ENCODE measurements at places on chromosomes 5 and 9.

- DNase-seq = no peak
Measured at GRCh38 chr9:136569526-136570148, 23.8 kb upstream of the NOTCH1 start.

- no peak for DNase-seq
Measured at GRCh38 chr5:148794729-148795561, 31.5 kb upstream of the ADRB2 start.

- DNase-seq = no peak
Measured at GRCh38 chr9:123997665-123998277, 13.8 kb upstream of the LHX2 start.

DNA sequence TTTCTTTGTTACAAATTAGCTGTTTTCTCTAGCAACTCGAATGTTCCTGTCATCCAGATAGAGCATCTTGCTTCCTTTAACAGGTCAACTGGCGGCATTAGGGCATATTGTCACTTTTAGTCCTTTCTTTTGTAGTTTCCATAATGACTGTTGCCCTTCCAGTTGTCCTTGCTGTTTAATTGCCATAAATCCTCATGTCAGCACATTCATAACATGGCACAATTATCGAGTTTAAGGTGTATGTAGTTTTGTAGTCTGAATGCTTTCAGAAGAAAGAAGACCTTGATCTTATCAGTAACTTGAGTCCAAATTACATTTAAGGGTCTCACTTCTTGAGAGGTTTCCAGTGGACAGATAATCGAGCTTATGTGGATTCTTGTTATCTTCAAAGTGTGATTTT lies 161.7 kb upstream of the CDH12 start:
- DNase-seq = no peak

- DNase-seq = no peak
Measured at GRCh38 chr9:122320413-122320881, 50.4 kb upstream of the PTGS1 start.

DNA sequence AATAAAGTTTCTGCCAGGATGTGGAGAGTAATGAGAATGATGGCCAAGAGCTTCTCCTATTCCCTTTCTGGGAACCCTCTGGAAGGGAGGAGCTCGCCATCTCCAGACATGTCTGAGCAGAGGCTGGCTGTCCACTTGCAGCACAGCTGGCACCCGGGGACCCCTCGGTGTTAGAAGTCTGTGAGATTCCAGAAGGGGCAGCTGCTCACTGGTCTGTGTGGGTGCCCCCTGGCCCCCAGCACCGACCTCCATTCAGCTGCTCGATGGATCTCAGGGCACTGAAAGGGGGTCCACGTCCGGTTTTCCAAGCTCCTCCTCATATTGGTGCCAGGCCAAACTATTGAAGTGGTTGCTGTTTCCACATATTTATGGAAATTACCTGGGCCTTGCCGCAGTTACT lies 3.6 kb upstream of the FAM163B start:
- DNase-seq = no peak

GRCh38 chr5:147751-148150 lies 43.5 kb upstream of the LRRC14B start:
- no peak for DNase-seq

DNA sequence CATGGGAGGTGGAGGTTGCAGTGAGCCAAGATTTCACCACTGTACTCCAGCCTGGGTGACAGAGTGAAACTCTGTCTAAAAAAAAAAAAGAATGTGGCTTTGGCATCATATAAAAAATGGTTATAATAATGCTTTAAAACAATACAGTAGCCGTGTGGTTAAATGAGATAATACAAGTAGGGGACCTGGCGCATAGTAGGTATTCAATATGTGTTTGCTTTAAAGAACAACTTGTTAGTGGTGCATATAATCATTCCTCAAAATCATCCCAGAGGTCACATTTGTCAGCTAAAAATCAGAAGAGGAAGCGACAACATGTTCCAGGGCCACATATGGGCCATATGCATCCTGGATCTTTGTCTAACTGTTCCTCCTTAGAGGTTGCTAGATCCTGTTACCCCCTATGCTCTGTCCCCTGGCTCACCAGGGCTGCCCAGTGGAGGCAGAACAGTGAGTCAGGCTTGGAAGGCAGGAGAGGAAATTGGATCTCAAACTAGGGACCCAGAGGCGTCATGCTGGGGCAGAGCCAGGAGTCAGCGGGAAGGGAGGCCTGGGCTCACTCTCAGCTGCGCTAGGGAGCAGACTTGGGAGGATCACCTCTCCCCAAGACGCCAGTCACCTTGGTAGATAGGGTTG lies 27.7 kb downstream of the LHX6 start:
- DNase-seq = no peak

DNA sequence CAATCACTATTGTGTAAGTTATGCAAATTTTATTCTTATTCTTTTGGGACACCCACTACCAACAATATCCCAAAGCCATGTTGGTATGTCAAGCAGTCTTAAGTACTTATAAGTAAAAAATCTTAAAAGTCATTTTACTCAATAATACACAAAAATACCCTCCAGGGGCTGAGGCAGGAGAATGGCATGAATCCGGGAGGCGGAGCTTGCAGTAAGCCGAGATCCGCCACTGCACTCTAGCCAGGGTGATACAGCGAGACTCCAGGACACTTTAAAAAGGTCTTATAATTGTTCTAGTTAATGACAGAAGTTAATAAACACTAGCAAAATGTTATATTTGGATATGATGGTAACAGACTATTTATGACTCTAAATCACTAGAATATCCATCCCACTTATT lies 16.8 kb downstream of the CLINT1 start:
- DNase-seq = no peak

DNA sequence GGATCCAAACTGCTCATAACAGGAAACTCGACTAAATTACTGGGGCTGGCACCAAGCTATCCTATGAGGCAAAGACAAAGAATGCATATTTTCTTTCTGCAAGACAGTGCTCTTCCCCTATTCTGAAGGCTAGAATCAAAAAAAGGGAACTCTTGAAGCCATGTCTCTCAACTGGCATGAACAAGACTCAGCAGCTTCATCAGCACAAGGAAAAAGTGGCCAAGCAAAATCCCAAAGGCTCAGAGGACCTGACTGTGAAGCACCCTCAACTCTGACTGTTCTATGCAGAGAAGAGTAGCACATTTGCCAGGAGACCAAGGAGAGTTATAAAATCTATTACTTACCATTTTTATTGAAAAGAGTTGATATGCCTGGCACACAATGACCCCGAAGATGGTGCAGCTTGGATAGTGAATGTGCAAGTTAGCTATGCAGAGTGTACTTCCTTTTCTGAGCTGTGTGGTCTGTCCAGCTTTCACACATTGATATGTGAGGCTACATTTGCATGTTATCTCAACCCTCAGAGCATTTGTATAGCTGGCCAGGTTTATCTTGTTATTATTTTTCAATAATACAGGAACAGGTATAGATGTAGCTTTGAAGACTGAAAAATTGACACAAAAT lies 51.0 kb upstream of the FYB1 start:
- no peak for DNase-seq

GRCh38 chr9:84270847-84271530 lies 69.6 kb downstream of the SLC28A3 start:
- DNase-seq = no peak

DNA sequence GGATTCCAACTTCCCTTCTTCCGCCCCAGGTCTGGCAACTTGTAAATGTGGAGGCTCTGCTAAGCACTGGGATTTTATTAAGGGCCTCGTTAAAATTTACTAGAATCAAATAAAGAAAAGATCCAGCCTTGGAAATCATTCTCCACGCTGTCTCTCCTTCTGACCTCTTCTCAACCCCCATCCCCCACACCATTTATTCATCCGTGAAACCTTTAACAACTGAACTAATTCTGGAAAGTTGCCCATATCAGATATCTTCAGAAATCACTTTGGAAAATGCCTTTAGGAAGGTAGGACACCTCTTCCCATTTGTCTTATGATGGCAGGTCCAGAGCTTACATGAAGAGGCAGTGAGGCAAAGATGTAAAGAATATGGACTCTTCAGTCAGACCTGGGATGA lies 288.5 kb downstream of the SLIT3 start:
- no peak for DNase-seq

GRCh38 chr9:70421272-70422180 lies 7.1 kb upstream of the KLF9 start:
- DNase-seq = no peak

GRCh38 chr9:99970481-99970880 lies 64.0 kb downstream of the STX17 start:
- no peak for DNase-seq

- DNase-seq = no peak
Measured at GRCh38 chr5:139445325-139446170, 6.2 kb upstream of the DNAJC18 start.

DNA sequence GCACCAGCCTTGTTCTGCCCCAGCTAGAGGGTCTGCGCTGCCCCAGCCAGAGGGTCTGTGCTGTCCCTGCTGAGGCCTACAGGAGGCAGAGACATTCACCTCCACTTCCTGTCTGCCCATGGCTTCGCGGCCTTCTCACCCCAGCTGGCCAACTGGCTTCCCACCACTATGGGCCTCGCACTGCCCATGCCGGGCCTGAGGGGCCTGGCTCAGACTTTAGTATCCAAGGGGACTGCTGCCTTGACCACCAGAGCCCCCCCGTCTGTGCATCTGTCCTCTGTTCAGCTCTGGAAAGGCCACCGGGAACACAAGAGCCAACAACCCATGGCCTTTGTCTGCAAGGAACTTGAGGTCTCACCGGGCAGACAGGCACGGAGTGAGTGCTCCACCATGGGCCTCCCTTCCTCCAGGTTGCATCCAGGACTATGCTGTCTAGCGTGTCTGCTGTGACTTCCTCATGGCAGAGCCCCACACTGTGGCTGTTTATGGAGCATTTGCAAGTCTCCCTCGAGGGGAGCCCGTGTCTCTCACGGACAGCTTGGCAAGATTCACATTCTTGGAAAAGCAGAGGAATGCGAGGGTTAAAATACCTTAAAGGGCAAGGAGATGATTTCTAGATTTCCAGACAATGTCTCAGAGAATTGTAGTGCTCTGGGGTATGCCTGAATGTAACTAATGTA lies 1.7 kb downstream of the DCANP1 start:
- DNase-seq = no peak

DNA sequence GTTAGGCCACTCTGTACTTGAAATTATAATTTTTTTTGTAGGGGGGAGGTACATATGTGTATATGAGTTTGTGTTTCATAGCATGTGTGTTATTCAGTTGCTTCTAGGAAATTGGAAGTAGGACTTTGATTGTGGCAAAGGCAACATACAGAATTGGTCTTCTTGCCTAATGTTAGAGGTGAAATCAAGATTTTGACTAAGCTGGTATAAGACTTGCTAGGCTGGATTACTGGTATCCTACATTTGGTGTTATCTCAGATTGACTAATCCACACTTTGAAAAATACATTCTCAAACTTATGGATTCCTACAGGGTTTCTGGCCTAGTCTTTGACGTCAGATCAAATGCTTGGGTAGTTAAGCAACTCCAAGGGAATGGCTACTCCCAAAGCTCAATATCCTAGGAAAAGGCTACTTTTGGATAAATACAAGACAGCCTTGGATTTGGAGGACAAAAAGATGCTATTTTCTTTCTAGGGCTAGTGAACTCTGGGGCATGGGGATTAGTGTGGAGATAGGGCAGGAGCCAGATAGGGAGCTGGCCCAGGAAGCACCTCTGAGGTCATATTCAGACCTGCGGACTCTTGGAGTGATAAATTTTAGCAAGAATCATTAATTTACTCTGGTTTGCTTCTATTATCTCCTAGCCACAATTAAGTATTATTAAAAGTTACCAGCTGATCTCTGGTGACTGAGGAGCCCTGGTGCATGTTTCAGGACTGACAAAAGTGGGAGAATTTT lies 144.0 kb upstream of the RPS23 start:
- no peak for DNase-seq

DNA sequence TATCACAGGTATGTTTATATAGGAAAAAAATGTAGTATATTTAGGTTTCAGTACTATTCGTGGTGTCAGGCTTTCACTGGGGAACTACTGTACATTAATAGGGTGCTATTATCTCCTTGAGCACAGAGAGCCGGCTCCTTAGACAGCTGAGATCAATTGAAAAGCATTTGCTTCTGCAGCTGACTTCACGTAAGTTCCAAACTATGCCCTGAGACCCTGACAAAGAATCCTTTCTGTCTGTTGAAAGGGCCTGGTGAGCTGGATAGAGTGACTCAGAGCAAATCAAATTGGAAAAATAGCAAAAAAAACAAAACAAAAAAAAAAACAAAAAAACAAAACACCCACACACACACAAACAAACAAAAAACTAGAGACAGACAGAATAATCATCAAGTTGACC lies 652.0 kb downstream of the MTRR start:
- DNase-seq = no peak

DNA sequence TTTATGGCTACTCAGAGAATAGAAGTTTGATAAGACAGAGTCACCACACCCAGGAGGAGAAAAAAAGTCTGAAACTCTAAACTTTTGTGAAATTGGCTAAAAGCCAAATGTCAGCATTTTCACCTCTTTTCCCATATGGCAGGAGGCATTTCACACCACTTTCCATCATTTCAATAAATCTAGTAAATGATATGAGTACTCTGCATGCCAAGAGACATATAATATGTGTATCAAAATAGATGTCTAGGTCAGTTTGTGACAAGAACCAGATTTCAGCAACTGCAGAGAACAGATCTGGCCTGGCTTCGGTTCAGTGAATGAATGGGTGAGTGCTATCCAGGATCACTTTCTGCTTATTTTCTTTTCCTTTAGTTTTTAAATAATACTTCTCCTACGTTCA lies 470.8 kb downstream of the ENC1 start:
- no peak for DNase-seq

- no peak for DNase-seq
Measured at GRCh38 chr5:107467137-107467932, 203.4 kb downstream of the EFNA5 start.

- no peak for DNase-seq
Measured at GRCh38 chr5:169944115-169944514, 36.2 kb downstream of the INSYN2B start.

DNA sequence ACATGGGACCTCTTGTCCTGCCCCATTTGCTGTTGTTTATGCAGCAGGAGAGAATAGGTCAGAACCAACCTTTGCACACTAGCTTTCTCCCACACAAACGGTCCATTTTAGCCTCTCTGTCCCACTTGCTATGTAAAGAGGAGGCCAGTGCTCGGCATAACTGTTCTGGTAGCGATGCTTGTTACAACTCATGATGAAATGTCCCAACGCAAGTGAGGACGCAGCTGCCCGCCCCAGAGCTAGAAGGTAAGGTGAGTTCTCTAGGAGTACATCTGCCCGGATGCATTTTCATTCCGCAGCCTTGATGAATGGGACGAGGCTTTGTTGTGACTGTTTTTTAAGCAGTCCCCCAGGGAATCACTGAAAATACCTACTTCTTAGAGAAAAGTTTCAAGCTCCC lies 14.1 kb downstream of the S1PR3 start:
- DNase-seq = no peak

GRCh38 chr5:100647461-100648230 lies 112.5 kb downstream of the FAM174A start:
- no peak for DNase-seq

DNA sequence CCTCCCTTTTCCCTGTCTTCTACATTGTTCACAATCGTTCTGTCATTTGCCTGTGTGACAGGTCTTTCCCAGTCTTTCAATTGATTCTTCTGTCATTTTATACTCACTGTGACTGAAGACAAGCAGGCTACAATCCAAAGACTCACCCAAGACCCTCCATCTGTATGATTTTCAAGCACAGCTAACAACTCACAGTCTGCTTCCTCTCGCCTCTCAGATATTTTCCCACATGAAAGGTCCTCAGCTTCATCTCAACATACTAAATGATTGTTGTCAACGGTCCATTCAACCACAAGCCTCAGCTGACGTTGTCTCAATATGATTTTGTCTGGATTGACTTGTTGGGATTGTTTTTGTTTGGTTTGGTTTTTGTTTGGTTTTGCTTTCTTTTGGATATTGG lies 346.5 kb downstream of the NFIB start:
- no peak for DNase-seq

GRCh38 chr5:119895066-119895465 lies 265.7 kb downstream of the FAM170A start:
- no peak for DNase-seq

Data from NCI-H1694 treated with DMSO at 0.1 percent for 48 hours (cell line).